Endothelial cell of umbilical vein (primary cell): ENCODE measurements at places on chromosomes 1 and 21. TPM values are rescaled to one million over a fixed set of nuclear protein-coding genes. Genes with fewer than 3 reads are reported as not detected.

Gene CFAP74
- not detected in 2 replicates for total RNA-seq

Gene FAM72B
- total RNA-seq, result 4.3 and 6.5 TPM in 2 replicates

- no peak overlapping the region for H3K4me3 ChIP-seq
- DNase-seq, result no peak
- peaks cover 28% of the 10 kb centered on the region for H3K4me1 ChIP-seq
- H3K27me3 ChIP-seq, result no peaks in the 10 kb centered on the region
- H3K36me3 ChIP-seq, result no peaks in the 10 kb centered on the region
Observed at GRCh38 chr1:193118803-193119730, 2.8 kb upstream of the CDC73 start.

GRCh38 chr1:58620926-58621325, 43.9 kb upstream of the TACSTD2 start:
- H3K27ac ChIP-seq, result no peak overlapping the region
- no peak for DNase-seq
- H3K27me3 ChIP-seq, result no peaks in the 10 kb centered on the region
- H3K4me3 ChIP-seq, result no peak overlapping the region
- no peaks in the 10 kb centered on the region for H3K36me3 ChIP-seq

DNA sequence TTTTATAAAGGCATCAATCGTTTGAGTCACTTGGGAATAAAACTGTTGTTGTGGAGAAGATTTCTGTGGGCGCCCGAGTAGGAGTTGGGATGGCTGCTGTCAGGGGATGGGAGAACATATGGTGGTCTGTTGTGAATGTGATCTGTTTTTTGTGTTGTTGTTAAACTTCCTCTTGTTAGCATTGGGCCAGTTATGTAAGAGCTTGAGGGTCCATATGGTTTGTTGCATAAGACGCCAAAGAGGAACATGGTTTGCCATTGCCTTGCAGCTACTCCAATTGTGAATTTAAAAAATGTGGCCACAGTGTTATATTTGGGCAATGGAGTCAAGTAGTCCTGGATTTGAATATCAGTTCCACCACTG, 136.1 kb upstream of the JUN start:
- no peaks in the 10 kb centered on the region for H3K36me3 ChIP-seq
- no peak overlapping the region for H3K4me3 ChIP-seq
- H3K4me1 ChIP-seq, result no peaks in the 10 kb centered on the region
- no peak overlapping the region for H3K27ac ChIP-seq
- no peak for DNase-seq

DNA sequence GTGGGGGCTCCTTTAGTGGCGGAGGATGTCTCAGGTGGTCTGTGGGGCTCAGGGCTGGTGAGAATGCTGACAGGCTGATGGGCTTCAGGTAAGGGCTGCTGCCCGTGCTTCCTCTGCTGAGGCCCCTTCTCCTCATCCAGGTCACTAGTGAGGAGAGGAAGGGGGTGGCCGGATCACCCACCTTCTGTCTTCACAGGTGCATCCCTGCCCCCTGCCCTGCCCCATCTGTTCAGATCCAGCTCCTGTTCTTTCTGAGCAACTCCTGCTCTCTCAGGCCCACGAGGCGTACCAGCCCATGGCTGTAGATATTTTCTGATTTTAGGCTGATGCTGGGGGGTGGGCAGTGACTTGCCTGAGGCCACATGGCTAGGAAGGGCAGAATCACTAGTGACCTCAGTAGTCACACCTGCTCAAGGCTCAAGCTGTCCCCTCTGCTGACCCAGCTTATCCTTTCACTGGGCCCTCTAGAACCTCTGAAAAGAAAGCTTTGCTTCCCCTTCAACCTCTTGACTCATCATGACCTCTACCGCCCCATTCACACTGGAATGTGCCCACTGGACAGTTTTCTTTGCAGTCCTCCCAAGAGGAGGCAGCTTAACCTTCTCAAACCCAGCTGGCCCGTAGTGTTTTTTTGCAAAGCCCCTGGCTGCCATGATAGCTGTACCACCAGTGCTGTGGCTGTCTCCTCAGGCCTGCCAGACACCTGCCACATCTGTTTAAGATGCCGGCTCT, 14.8 kb downstream of the DCST2 start:
- no peak overlapping the region for H3K27ac ChIP-seq
- H3K4me1 ChIP-seq, result peaks cover 9% of the 10 kb centered on the region
- DNase-seq, result no peak

DNA sequence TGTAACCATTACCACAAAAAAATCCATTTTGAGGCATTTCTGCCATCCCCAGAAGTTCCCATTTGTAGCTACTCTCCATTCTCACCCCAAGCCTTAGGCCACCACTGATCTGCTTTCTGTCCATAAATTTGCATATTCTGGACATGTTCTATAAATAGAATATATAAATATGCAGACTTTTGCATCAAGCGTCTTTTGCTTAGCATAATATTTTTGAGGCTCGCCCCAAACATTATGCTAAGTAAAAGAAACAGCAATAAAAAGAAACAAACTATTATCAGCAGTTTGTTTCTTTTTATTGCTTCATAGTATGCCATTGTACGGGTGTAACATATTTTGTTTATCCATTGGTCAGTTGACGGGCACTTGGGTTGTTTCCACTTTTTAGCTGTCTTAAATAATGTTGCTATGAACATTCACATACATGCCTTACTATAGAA, 7.9 kb downstream of the TFAP2E start:
- peaks cover 7% of the 10 kb centered on the region for H3K4me1 ChIP-seq
- no peak for DNase-seq
- no peaks in the 10 kb centered on the region for H3K36me3 ChIP-seq
- peaks cover 6% of the 10 kb centered on the region for H3K27me3 ChIP-seq
- no peak overlapping the region for H3K27ac ChIP-seq

Gene ZNF695
- 4.8 and 5.5 TPM in 2 replicates for total RNA-seq
